ENCODE measurements at places on chromosomes 12 and 14.

DNA sequence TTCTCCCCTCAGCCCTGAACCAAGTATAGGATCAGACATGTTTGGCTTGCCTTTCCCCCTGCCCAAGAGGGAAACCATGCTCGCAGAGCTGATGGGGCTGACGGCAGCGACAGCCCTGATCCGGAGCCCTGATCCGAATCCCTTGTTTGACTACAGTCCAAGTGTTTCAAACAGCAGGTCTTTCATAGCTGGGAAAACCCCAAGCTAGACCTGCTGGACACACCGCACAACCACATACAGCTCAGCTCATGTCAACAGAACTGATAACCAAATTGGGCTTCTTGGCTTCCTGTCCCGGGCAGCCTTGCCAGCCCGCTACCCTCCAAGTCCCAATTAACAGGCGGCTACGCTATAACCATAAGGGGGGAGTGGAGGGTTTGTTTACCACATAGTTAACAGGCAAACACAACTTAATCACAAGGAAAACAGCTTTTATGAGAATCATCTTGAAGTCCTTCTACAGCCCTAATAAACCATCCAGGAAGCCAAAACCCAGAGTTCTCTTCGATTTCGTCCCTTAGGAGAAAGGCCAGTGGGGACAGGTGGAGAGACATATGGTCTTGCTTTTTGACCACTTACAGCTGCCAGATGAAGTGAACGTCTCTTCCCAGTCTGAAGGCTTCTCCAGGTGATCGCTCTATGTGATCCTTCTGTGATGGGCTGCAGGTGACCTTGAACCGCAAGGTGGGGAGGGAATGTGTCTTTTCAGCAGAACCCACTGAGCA lies 64.5 kb upstream of the MANSC4 start:
- no peaks in the 10 kb centered on the region for H3K36me3 ChIP-seq
- peaks cover 4% of the 10 kb centered on the region for H3K4me1 ChIP-seq
- H3K27ac ChIP-seq = no peak overlapping the region
- peaks cover 22% of the 10 kb centered on the region for H3K27me3 ChIP-seq
- no peak for DNase-seq

DNA sequence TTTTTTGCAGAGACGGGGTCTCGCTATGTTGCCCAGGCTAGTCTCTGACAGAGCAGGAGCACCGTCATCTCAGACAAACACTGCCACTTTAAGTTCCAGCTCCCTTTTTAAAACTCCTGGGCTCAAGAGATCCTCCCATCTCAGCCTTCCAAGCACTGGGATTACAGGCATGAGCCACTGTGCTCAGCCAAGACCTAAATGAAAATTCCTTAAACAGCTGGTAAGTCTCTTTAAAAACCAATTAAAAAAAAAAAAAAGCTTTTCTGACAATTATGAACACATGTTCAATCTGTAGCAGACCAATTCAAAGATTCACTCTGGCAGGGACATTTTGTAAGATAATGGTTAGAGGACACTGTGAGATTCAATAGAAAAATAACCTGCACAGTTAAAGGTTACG lies 77.8 kb downstream of the HECTD4 start:
- no peak overlapping the region for H3K4me3 ChIP-seq
- no peak for DNase-seq
- H3K4me1 ChIP-seq = peaks cover 4% of the 10 kb centered on the region
- H3K27ac ChIP-seq = no peak overlapping the region
- H3K27me3 ChIP-seq = no peaks in the 10 kb centered on the region

DNA sequence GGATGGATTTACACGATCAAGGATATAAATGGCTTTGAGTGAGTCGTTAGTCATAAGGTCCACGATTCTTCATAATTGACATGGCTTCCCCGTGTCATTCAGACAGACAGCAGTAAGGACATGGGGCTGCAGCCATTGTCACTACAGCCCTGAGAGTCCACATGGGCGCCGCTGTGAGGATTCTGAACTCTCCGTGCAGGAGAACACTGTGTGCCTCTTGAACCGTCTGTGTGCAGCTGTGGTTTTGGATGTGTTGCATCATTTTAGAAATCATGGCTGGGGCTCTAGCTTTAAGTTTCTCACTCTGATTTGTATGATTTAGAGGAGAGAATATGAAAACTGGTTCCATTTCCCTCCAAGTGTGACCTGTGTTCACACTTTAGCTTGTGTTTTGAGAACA lies 47.2 kb downstream of the NPAS3 start:
- H3K27me3 ChIP-seq = no peaks in the 10 kb centered on the region
- no peak for DNase-seq
- no peaks in the 10 kb centered on the region for H3K4me1 ChIP-seq
- no peaks in the 10 kb centered on the region for H3K36me3 ChIP-seq
- H3K4me3 ChIP-seq = no peak overlapping the region
- no peak overlapping the region for H3K27ac ChIP-seq

GRCh38 chr12:115403689-115404088 lies 719.7 kb upstream of the TBX3 start:
- H3K36me3 ChIP-seq = no peaks in the 10 kb centered on the region
- H3K4me1 ChIP-seq = no peaks in the 10 kb centered on the region
- no peaks in the 10 kb centered on the region for H3K27me3 ChIP-seq
- no peak overlapping the region for H3K4me3 ChIP-seq
- no peak for DNase-seq

- H3K4me1 ChIP-seq = no peaks in the 10 kb centered on the region
- H3K36me3 ChIP-seq = peaks cover 89% of the 10 kb centered on the region
Measured at GRCh38 chr12:133156125-133156690, 25.1 kb upstream of the ZNF268 start.
